ENCODE measurements at places on chromosomes 3 and 15.

DNA sequence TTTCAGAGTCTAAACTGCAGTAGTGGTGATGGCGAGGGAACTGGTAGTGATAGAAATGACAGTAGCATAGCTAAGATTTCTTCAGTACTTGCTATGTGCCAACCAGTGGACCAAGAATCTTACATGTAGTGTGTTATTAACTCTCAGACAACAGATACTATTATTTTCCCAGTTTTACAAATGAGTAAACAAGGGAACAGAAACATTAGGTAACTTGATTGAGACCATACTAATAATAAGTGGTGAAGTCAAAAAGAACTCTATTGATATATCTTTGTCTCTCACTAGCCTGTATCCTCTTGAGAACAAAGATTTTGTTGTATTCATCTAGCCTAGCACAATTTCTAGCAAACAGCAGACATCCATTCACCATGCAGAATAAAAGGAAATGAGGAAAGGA is 250.1 kb downstream of the ZBTB20 start:
- no peak for DNase-seq

- no peak for DNase-seq
Measured at GRCh38 chr15:81046290-81046689, 45.6 kb downstream of the TLNRD1 start.

DNA sequence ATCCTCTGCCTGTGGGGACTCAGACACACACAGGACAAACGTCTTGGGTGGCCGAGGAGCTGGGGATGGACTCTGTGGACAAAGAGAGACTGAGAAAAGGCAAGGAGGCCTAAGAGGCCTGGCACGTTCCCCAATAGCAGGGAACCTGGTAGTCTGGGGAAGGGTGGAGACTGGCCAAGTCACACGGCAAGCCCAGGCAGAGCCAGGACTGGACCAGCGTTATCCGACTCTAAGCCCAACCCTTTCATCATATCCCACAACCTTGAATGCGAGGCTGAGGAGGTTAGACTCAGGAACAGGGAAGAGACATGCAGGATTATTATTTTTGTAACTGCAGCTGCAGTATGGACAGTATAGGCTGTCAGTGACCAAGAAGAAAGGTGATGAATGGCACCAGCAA is 53.4 kb downstream of the SLC6A11 start:
- DNase-seq: no peak

- DNase-seq: no peak
Measured at GRCh38 chr3:190385731-190386688, 2.0 kb upstream of the CLDN16 start.

DNA sequence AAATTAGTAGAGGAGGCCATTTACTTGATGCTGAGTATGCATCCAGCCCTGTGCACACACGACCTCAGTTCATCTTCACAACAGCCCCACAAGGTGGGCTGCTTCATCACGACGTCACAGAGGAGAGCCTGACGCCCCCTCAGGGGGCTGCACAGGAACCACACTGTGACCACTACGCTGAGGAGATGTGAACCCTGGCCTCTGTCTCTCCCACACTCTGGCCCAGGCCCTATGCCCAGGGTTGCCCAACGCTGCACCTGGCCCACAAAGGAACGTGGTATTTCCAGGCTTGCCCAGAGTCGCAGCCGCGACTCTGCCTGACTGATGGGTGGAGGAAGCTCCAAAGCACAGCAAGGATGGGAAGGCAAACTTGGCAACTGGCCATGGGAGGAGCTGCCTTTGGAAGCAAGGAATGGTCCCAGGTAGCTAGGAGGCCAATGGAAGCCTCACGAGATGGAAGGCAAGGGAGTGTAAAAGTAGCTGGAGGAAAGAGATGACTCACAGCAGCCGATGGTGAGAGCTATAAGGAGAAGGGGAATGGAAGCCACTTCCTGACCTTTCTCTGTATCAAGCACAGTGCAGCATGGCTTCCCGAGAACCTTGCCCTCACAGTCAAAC is 226.0 kb downstream of the KLF13 start:
- DNase-seq: no peak

DNA sequence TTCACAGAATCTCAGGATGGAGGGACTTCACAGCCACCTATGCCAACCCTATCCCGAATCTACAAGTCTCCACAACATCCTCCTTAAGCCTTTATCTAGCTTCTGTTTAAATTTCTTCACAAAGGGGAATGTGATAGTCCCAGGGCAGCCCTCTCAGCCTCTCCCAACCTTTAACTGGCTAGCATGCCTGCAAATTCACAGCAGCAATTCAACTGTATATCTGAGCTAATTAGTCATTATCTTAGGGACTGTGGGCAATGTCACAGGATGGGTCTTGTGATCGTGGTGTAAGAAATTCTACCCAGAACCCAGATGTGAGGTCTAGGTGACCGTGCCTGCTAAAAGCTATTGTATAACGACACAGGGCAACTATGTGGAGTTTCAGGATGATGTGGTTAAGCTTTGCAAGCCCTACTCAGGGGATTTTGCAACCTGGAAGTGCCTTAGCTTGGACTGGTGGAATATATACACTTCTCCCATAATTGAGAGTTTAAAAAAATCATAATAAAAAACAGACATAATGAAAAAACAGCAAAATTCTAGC is 65.5 kb upstream of the FBN1 start:
- DNase-seq: no peak

GRCh38 chr3:149596134-149596770 is 61.6 kb downstream of the WWTR1 start:
- DNase-seq: no peak

GRCh38 chr15:80984856-80985255 is 4.8 kb downstream of the MESD start:
- no peak for DNase-seq

DNA sequence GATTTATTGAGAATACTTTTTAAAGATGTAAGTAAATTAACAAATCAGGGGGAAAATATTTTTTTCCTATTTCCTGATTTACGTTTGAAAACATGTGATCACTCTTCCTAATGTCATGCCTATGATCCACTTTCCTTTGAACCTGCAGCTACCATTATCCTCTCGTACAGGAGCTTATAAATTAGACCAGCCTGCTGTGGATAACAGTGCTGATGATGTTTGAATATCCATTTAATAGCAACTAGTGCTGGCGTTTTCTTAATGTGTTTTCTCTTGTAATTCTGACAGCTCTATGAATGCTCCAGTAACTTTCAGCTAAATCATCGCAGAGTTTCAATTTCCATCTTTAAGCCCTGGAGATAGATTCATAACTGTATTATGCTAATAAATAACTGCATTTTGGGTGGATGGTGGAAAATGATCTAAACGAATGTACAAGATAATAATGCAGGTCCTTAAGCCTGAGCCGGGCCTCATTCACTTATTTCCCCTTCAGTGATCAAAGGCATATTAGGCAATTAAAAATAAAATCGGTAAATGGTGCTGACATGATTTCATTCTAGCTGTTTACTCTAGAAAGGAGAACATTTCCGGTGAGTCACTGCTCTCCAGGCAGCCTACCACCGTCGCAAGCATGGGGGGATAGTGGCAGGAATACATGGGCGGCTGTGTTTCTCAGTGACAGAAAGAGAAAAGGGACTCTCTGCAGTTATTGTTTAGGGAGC is 58.5 kb upstream of the SLC24A5 start:
- DNase-seq: no peak

- no peak for DNase-seq
Measured at GRCh38 chr3:68893600-68894239, 38.6 kb downstream of the TAFA4 start.

- DNase-seq: no peak
Measured at GRCh38 chr15:80480909-80481308, 76.7 kb downstream of the ARNT2 start.

- no peak for DNase-seq
Measured at GRCh38 chr3:72565593-72565992, 282.7 kb downstream of the SHQ1 start.

GRCh38 chr3:176068750-176069149 is 1128.5 kb downstream of the TBL1XR1 start:
- no peak for DNase-seq

- no peak for DNase-seq
Measured at GRCh38 chr3:12239301-12239700, 49.6 kb upstream of the PPARG start.

DNA sequence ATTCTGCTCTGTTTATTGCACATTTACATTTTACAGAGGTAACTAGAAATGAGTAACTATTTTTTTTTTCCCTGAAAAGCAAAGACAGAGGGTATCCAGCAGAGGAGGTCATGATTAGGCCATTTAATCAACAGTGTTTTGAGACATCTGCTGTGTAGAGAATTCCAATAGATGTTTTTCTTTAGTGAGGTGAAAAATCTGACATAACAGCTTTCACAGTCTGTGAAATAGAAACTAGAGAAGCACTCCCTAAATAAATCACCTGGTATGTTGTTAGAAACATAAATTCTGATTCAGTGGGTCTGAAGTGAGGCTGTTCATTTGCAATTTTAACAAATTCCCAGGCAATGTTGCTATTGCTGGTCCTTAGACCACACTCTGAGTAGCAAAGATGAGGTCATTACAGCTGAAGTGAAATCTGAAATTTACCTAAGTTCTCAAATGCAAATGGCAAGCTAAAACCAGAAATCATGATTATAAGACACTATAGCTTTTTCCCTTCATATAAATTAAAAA is 329.2 kb upstream of the LRRC3B start:
- DNase-seq: no peak

GRCh38 chr15:86055688-86056087 is 24.0 kb upstream of the AGBL1 start:
- no peak for DNase-seq

DNA sequence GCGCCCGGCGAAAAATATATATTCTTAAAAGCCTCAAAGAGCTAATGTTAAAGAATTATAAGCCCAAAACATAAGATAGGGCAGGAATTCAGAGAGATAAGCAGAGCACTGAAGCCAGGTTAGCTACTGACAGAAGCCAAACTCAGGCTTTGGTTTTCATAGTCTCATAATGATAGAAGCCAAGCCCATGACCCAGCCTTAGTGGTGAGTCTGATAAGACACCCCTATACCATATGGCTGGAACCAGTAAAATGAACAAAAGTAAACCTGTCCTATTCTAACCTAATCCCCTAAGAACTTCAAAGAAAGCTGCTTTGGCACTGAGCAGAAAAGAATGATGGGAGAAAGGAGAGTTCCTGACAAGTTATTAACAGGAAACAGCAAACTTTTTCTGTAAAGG is 25.9 kb downstream of the MYO9A start:
- no peak for DNase-seq

DNA sequence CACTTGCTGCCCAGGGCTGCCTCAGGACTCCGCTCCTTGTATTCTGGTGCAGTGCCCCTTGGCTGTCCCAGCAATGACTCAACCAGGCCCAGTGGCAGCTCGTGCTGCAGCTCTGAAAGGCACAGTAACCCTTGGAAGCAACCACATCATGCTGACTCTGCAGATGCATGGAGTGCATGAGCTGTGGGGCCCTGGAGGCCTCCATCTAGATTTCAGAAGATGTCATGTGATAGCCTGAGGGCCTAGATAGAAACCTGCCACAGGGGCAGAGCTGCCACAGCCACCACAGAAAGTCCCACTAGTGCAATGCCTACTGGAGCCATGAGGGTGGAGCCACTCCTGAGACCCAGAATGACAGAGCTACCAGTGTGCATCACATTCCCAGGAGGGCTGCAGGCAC is 117.1 kb upstream of the SMAD3 start:
- no peak for DNase-seq

DNA sequence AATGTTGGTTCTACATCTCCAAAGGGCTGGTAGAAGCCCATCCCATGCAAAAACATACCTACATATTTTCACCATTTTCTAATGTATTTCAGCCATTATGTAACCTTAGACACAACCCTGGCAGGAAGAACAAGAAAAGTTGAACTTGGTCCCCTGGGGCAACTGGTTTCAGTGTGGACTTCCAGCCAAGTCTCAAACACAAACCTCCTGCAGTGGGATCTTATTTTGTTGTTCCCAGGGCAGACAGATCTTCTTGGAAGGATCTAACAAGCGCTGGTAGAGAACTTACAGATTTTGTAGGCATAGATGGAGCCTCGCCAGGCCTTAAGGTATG is 96.3 kb downstream of the ADAMTS17 start:
- no peak for DNase-seq

- DNase-seq: no peak
Measured at GRCh38 chr3:164375995-164376394, 702.3 kb downstream of the SI start.

GRCh38 chr15:57950381-57950946 is 115.0 kb downstream of the ALDH1A2 start:
- DNase-seq: no peak

- DNase-seq: no peak
Measured at GRCh38 chr3:184636741-184637316, 75.0 kb downstream of the MAGEF1 start.

DNA sequence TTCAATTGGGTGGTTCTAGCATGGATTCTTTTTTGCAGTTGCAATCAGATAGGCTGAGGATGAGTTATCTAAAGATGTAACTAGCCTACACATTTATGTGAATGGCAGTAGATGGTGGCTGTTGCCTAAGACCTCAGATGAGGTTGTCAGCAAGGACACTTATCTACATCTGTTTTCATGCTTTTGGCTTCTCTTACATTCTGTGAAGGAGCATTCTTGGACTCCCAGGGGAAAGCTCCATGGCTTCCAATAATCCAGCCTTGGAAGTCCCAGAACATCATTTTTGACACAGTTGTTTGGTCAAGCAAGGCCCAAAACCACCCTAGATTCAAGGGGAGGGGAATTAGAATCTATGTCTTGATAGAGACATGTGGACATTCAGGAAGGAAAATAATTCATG is 332.2 kb upstream of the RBMS3 start:
- no peak for DNase-seq

DNA sequence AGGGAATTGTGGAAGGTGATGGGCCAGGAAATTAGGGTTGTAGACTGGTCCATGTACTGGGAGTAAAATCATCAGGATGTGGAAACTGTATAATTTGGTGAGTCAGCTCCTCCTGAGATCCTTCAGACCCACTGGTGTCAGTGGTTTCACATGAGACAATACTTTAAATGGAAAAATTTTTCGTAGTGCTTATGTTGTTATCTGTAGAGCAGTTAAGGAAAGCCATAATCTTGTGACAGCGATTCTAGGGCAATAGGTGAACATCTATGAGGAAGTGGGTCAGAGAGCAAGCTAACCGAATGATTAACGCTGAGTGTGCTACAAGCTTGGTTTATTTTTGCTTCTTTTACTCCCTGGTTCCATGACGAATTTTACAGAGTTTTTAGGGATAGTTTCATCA is 200.6 kb downstream of the CADM2 start:
- DNase-seq: no peak

DNA sequence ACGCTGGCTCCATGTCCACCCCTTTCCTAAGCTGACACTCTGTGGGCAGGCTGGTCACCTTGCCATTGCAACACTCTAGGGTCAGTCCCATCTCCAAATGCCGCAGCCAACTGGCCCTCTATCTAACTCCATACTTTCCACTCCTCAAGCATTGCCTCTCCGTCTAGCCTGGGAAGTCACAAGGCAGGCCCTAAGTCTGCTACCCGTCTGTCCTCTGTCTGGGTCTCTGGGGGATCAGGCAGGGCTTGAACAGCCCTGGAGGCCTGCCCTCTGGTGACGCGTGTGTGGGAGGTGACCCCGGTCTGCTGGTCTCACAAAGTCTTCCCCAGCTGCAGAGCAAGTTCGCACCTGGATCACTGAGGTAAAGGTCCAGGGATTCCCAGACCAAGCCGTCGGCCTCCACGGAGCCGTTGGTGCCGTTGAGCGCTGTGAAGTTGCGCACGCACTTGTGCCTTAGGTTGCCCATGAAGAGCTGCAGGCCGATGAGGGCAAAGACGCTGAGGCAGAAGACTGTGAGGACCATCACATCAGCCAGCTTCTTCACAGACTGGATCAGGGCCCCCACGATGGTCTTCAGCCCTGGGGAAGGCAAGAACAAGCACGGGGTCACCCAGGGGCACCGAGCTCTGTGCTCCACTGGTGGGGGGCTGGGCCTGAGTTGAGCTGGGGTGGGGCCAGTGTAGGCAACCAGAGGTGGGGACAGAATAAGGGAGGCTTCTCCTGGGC is 39.9 kb downstream of the SCN5A start:
- DNase-seq: no peak

Measured in stimulated activated CD4-positive, alpha-beta T cell treated with anti-CD3 and anti-CD28 coated beads, Interleukin-15, amount 100 ng/mL, for 1 hour (primary cell).